GF-D8 (cell line): ENCODE measurements at places on chromosomes 3 and 15.

DNA sequence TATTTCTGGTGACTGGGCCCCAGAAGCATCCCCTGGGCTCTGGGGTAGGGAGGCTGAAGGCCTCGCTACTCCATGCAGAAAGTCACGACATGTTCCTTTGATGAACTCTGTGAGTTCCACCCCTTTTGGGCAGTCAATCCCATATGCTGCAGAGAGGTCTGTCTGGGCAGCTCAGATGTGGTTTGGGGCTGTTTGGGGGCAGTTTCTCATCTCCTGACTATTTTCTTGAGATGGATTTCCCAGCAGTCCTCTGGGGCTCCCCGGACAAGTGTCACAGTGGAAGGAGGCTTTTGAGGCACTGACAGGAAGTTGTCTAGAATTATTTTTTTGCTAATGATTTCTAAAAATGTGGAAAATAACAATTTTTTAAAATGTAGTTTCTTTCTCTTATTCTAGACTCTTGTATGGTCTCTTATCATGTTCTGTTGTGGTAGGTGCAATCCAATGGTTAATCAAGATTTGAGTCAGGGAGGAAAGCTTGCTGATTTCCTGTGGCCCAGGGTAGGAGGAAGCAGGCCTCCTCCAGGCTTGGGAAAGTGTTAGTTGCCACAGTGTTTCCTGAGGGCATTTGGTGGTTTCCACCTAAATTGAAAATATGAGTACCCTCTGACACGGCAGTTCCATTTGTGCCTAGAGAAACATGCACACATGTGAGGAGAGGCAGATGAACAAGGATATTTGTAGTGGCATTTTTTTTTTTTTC lies 19.9 kb upstream of the TATDN2 start:
- peak; percentile 92 for DNase-seq

GRCh38 chr3:142106548-142106947 lies 42.8 kb downstream of the TFDP2 start:
- no peak for DNase-seq

DNA sequence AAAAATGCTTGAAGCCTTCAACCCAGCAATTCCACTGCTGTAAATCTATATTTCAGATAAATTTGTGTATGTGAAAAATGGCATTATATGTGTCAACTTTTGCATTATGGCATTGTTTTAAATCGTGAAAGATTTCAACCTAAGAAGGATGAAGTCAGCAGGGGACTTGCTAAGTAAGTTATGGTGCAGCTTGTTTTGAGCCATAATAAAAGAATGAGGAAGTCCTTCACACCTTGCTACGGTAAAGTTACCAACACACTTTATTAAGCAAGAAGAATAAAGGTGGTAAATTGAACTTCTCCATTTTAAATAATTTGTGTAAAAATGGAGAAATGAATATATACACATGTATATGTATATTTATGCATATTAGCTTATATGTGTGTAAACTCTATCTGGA lies 371.4 kb downstream of the ROBO2 start:
- no peak for DNase-seq

DNA sequence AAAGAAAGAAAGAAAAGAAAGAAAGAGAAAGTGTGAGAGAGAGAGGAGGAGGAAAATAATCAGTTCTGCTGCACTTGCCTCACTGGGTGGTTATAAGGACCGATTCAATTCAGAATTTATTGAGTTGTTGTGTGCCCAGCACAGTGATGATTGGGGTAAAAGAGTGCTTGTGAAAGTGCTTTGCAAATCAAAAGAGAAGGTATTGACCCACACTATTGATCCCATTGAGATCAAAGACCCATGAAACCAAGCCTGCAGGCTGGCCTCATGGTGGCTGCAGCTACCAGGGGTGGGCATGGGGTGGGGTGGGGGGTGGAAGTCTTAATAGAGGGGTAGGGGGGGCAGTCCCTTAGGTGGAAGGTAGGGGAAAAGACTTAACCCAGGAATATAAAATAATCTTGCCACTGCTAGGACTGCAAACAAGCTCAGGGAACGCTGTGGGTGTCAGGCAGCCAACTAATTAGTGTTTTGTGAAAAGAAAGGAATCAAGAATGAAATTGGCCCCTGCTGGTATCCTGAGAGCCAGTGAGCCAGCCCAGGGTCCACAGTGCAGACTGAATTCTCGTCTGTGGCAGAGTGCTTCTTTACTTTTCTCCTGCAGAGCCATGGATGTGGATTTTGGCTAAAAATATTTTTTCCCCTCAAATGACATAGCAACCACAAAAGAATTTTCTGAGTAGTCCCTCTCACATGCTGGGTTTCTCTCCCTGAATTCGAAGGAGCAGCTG lies 34.2 kb downstream of the CLEC3B start:
- no peak for DNase-seq

GRCh38 chr3:149992416-149993058 lies 21.8 kb upstream of the PFN2 start:
- DNase-seq, result no peak

DNA sequence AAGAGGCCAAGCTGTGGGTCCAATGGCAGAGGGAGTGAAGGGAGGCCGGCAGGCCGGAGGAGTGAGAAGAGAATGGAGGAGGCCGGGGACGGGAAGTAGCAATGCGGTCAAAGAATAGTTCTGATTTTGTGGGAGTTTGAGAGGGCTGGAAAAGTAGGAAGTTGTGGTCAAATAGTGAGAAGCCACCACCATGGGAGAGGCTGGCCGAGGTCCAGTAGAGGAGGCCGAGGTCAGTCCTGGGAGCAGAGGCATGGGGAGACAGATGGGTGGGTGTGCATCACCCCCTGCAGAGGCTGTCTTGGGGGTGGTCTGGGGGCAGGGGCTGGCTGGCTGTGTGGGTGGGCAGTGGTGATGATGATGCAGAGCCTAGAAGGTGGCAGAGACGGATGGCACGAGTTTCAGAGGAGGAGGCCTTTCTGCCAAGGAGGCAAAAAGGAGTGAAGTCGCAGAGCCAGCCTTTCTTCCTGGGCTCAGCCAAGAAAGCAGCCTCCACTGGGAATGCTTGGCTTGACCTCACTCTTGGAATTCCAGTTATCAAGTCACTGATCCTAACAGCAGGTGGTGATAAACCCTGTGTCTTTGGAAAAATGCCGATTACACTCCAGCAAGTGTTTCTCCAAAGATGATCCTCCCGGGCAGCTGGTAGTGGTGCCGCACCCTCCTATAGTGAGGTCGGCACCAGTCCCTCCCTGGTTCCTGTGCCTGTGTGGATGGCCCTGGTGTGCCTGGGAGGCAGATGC lies 57.3 kb downstream of the ARNT2 start:
- no peak for DNase-seq

- no peak for DNase-seq
Measured at GRCh38 chr3:52218937-52219650, 6.4 kb downstream of the TLR9 start.

DNA sequence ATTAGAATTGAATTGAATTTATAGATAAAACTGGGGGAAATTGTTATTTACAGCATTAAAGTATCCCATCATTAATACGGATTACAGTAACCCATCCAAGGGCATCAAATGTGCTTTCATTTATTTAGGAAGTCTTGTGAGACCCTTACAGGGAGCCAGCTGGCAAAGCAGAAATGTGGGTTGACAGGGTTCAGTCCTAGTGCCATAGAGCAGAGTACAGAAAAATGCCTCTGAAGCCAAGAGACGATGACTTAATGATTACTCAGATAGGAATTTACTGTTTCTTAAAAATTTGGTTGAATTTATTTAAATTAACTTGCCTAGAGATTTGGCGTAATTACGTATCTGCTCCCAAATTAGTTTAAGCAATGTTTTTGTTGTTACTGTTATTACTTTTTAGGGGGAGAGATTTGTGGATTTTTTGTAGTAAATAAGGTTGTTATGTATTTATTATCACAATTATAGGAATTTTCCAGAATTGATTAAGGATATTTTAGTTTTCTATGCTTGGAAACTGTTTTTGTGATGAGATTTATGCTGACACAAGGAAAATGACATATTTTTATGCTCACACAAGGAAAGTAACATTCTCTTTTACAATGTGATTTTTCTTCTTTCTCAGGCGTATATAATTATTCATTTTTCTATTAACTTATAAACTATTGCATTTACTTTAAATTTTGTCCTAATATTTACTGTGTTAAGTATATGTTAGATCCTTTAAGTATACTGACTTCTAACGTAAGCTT lies 152.0 kb downstream of the EPHA6 start:
- no peak for DNase-seq

GRCh38 chr3:129352045-129352444 lies 73.4 kb downstream of the HMCES start:
- no peak for DNase-seq

DNA sequence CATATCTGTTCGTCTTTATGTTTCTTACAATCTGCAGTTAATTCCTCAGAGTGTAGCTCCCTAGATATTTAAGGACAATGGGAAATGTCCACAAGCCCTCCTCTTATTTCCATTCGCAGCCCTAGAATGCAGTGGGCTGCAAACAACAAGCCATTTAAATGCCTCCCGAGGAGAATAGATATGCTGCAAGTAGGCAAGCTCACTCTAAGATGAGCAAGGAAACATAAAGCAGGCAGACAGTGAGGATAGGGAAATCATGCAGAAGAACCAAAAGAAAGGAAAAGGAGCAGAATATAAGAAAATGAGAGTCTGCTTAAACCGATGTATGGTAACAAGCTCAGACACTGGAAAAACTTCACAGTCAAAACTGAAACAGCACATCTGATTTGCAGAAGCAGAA lies 561.9 kb downstream of the GBE1 start:
- no peak for DNase-seq

DNA sequence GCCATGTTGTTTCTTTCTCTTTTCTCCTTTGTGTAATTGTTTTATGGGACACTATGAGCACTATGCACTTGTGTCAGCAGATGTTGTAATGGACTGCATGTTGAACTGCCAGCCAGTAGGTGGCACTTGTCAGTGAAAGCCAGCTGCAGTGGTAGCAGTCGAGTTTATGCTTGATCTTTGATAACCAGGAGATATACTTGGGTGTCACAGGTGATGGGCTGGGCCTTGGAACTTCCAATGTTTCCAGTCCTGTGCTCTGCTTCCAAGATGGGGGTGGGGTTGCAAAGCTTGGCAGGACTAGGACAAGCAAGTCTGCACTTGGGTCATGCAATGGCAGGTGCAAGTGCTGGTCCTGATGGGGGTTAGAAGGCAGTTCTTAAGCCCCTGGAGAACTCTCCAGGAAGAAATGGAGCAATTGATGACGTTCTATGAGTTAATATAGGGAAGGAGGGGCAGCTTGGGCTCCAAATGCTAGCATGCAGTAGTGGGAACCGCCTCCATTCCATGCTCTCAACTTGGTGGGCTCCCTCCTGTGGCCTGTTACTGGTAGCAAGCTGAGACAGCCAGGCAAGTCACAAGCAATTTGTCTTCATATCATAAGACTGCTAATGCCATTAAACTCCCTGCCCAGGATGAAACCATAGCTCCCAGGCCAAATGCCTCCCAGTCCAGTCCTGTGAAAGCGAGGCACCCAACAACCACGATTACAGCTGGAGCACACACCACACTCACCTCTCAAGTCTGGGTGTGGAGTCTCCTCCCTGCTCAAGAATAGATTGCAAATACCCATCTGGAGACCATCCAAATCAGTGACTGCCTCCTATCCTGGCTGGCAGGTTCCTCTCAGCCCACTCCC lies 287.2 kb downstream of the CGGBP1 start:
- no peak for DNase-seq

DNA sequence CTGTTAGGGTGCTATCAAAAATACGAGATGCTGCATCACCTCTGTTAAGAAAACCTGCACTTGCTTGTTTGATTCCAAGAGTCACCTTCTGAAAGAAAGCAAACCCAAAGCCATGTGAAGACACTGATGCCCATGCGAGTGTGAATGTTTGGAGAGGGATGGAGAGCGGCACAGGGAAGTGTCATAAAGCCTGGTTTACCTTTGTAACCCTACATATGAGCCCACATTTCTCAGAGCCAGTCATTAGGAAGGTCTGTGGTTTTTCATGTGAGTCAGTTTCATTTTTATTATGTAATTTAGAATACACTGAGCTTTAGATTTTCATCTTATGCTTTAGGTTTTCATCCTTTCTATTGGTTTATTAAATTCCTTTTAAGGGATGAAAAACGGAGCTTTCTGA lies 896.8 kb downstream of the ROBO1 start:
- DNase-seq, result no peak

GRCh38 chr3:24829011-24829581 lies 334.4 kb upstream of the THRB start:
- no peak for DNase-seq

GRCh38 chr3:195921334-195921791 lies 13.0 kb upstream of the TNK2 start:
- DNase-seq, result no peak

DNA sequence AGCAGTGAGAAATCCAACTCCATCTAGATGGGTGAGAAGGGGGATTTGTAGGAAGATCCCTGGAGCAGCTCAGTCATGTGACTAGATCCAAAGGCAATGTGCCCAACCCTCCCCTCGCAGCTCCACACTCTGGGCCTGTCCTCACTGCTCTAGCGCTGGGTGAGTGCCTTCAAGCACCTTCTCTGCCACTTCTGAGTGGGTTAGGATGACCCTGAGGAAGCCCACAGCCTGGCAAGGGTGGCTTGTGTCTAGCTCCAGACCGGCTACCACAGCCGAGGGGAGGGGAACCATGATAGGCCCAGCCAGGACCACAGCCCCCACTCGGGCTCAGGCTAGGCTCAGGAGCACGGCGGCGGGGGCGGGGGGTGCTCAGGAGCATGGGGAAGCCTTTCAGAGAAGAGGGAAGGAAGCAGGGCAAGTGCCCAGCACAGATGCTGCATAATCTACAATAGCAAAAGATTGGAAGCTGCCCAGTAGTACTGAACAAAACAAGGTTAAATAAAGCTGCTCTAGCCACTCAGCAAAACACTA lies 1.7 kb downstream of the SPATA12 start:
- no peak for DNase-seq

- DNase-seq, result no peak
Measured at GRCh38 chr15:76501726-76502125, 165.2 kb downstream of the ISL2 start.

GRCh38 chr3:114847564-114847963 lies 299.5 kb downstream of the ZBTB20 start:
- DNase-seq, result no peak

DNA sequence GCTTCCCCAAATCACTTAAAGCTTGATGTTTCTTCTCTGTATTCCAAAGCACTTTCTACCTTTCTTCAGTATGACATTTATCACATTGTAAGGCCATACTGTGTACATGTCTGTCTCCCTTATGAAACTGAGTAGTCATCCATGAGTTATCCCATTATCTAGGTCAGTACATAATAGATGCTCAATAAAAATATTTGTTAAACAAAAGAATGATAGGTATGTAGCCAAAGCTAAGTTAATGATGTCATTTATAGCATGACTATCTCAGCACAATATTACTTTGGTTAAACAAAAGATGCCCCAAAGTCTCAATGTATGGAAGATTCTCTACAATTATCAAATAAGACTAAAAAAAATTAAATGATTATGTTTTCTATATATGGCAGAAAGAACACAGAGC lies 3.1 kb upstream of the TMCO5A start:
- no peak for DNase-seq

- DNase-seq, result no peak
Measured at GRCh38 chr3:157465741-157466140, 29.1 kb downstream of the PTX3 start.

GRCh38 chr15:99438691-99439523 lies 126.9 kb upstream of the MEF2A start:
- no peak for DNase-seq
